GM06990 (cell line): ENCODE measurements at places on chromosomes 5 and 9.

- no peak for DNase-seq
Measured at GRCh38 chr5:82365744-82366228, 87.6 kb upstream of the RPS23 start.

- peak; percentile 26 for DNase-seq
Measured at GRCh38 chr5:116273448-116274242, 188.8 kb downstream of the COMMD10 start.

- no peak for DNase-seq
Measured at GRCh38 chr5:9233712-9234111, 312.2 kb downstream of the SEMA5A start.

DNA sequence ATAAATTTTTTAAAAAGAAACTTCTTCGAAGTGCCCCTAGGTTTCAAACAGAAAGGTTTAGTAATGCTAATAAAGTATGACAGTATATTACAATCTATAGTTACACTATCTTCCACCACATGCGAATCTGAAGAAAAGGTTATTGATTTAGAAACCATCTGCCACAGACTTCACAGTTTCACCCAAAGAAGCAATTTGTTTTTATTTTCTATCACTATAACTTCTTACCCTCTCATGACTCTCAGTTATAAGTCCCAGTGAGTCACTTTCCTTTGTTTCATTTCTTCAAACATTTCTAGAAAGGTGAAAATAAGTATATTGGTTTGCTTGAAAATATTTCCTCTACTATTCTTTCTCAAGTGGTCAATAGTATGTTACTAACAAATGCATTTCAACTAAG, 93.6 kb downstream of the MCTP1 start:
- DNase-seq: no peak

- DNase-seq: no peak
Measured at GRCh38 chr9:83472764-83473163, 65.4 kb downstream of the FRMD3 start.

DNA sequence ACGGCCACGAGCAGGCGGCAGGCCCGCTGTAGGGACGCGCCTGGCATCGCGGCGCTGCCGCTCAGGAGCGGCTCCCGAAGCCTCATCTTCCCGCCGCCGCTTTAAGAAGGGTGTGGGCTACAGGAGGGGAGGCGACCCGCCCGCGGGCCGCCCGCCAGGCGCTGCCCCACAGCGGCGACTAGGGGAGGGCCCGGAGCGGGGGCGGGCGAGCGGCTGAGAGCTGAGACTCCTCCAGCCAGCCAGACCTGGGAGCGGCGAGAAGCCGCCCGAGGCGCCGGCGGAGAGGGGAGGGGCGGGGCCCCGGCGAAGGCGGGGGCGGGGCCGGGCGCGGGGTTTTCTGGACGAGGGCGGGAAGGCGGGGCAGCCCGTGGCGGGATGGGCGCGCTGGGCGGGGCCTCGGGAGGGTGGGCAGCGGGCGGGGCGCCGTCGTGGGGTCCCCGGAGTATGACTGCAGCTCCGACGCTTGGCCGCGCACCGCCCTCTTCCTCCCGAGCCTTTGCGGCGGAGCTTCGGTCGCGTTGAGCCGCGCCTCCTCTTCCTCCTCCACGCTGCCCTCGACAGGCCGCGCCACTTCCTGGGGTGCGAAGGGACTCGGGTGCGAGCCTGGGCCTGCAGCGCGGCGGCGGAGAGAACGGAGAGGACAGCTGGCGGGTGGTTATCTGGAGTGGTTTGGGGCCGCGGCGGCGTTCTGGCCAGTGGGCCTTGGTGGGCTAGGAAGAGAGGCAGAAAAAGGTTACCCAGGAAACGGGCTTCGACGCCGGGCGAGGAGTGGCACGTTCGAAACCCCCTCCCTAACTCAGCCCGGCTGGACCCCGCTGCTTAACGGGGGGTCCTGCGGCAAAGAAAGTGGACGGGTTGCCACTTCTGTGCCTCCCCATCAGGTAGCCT, at the start of gene B4GALT1:
Gene B4GALT1 (minus strand): TSS at position 253 of the 888 bp plus-strand sequence. CDS start 167 bp downstream, at position 86.
- DNase-seq: peak; percentile 96

- DNase-seq: no peak
Measured at GRCh38 chr9:90846770-90847419, 45.3 kb downstream of the SYK start.

DNA sequence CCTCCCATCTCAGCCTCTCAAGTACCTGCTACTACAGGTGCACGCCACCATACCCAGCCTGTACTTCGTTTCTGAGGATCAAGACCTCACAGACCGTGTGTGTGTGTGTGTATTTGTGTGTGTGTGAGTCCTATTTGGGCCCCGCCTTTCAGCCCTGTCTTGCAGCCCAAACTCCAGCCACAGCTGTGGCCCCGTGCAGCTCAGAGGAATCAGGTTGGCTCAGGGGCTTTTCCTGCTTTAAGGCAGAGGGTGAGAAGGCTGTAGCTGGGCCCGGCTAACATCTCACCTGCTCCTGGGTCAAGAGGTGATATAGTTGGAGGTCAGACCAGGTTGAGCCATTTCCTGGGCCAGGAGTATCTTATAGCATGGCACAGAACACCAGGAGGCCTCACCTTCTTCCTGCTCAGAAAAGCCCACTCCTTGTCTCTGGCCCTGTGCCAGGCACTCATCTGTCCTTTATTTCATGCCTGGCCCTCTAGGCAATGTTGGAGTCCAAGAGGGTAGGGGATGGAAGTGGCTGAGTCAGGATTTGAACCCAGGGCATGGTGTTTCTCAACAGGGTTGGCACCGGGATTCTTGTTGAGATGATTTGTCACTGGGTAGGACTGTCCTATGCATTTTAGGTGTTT, 1.6 kb upstream of the PHYKPL start:
- no peak for DNase-seq

DNA sequence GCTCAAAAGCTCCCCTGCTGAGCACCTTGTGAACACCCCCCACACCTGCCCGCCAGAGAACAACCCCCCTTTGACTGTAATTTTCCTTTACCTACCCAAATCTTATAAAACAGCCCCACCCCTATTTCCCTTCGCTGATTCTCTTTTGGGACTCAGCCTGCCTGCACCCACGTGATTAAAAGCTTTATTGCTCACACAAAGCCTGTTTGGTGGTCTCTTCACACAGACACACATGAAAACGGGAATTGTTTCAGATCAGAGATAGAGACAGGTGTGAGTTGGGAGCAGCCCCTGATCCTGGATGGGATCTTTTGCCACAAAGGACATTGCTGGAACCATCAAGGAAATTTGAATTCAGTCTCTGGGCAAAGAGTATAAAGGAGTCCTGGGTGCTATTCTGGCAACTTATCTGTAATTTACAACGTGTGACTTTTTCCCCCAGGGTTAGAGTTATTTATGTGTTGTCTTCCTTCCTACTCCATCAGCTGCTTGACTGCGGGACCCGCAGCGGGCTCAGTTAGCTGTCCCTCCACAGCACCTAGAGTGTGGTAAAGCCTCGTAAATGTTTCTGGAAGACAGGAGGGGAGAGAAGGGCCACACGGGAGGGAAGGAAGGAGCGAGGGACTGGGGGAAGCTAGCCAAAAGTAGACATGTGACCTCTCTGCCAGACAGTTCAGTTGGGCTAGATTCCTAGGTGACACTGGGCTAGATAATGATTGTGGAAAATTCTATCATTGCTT, 437.0 kb downstream of the ZNF608 start:
- DNase-seq: no peak

GRCh38 chr5:35436400-35437057, 181.1 kb upstream of the SPEF2 start:
- DNase-seq: peak; percentile 5

GRCh38 chr9:23537192-23538066, 288.6 kb downstream of the ELAVL2 start:
- DNase-seq: no peak

DNA sequence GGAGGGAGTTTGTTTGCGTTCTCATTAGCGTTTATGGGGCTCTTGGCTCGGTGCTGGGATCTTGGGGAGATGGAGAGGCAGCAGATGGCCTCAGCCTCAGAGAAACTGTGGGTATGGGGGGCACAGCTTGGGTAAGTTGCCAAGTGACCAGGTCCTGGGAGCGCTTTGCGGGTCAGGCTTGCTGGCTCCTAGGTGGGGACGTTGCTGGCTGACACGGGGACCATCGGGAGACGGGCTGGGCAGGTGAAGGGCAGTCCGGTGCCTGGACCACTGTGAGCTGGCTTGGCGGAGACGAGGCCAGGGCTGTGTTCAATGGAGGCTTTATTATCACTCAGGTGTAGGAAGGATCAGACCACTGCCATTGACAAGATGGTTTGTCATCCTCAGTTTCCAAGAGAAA, 30.0 kb downstream of the FGD3 start:
- no peak for DNase-seq

DNA sequence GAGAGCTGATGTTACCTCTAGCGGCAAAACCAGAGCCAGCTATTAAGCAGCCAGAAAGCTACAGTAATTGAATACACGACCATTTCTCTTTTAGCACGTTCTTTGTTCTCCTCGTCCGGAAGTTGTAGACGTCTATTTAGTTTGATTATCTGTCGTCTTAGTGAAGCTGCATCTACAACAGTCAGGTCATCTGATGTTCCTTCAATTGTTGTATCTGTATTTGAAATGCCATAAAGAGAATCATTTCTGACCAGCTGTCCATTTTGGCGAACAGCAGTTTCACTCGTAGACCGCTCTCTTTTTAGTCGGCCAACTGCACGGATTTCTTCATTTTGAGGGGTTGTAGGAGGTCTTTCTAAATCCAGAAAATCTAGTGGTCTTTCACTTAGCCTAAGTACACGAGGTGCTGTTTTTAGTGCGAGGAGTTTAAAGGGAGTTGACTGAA, 12.6 kb downstream of the PDE6A start:
- no peak for DNase-seq

- no peak for DNase-seq
Measured at GRCh38 chr9:83707518-83707767, 315 bp downstream of the UBQLN1 start.

DNA sequence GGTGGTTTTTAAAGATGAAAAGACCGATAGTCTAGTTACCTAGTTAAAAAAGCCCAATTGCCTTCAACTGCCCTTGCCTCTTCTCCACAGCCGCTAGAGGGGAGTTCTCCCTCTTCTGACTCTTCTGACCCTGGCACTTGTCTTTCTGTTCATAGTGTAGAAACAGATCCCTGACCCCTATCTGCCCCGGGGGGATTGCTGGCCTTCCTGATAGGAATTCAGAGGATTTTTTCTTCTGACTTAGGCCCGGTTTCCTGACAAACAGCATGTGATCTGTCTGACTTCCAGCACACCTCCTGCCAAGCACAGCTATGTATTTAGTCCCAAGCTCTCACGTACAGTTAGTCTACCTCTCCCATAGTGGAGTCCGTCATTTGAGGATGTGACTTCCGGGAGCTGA, 5.0 kb upstream of the TMEM268 start:
- DNase-seq: no peak

GRCh38 chr9:130843049-130843908, 8.2 kb downstream of the ABL1 start:
- no peak for DNase-seq

DNA sequence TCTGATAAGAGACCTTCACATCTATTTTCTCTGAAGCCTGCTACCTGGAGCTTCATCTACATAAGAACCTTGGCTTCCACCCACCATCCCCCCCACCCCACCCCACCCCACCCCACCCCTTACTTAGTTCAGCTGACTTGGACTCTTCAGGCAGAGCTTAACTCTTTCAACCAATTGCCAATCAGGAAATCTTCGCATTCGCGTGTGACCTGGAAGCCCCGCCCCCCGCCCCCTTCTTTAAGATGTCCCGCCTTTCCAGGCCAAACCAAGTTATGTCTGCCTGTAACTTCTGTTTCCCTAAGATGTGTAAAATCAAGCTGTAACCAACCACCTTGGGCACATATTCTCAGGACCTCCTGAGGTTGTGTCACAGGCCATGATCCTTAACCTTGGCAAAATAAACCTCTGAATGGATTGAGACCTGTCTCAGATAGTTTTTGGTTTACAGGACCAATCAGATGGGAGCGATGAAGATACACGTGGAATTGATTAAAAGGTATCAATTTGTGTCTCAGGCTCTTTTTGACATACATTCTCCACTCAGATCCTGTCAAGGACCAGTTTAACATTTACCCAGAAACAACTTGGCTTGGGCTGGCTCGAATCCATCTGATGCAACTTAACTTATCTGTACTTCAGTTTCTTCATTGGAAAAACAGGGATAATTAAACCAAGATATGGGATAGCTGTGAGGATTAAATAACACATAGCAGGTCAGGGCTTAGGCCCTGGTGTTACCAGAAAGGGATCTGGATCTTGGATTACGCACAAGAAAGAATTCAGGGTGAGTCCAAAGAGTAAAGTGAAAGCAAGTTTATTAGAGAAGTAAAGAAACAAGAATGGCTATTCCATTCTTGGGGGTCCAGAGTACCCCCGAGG, 43.6 kb downstream of the GALNT12 start:
- no peak for DNase-seq

- DNase-seq: no peak
Measured at GRCh38 chr5:78373231-78373630, 12.8 kb downstream of the SCAMP1 start.

GRCh38 chr5:94217745-94218144, 400.7 kb downstream of the KIAA0825 start:
- no peak for DNase-seq

DNA sequence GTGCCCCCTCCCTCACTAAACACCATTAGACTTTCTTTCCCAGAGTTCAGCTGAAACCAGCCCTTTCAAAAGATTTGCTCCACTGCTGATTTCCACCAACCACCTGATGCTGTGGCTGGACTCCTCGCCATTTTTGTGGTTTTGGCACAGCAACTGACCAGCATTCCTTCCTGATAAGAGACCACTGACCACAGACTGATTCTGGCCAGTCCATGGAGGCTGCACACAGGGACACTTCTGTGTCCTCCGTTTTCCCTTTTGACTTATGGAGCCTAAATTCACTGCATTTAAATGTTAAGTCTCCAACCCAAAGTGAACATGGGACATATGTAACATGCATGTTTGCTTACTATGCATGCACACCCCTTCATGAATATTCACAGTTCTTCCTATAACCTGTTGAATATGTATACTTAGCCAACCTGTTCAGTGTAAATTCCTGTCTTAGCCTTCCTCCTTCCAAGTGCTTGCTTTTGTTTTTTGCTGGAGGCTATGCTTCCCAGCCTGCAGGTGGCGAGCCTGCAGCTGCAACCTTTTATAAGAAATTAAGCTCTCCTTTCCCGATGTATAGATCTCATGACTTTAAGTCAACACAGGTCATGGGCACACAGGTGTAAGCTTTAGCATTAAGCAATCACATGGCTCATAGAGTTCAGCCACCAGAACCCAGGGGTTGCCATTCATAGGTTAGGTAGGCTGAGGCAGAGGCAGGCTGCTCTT, 78.7 kb downstream of the ACTL7B start:
- DNase-seq: no peak
